WTC11 (cell line): ENCODE measurements at places on chromosomes 7 and 10. TPM values are rescaled to one million over a fixed set of nuclear protein-coding genes. Genes with fewer than 3 reads are reported as not detected.

- DNase-seq: no peak
Observed at GRCh38 chr7:78195281-78195680, 396.7 kb downstream of the PHTF2 start.

GRCh38 chr7:140592964-140593671, 47.5 kb downstream of the DENND2A start:
- no peak for DNase-seq

DNA sequence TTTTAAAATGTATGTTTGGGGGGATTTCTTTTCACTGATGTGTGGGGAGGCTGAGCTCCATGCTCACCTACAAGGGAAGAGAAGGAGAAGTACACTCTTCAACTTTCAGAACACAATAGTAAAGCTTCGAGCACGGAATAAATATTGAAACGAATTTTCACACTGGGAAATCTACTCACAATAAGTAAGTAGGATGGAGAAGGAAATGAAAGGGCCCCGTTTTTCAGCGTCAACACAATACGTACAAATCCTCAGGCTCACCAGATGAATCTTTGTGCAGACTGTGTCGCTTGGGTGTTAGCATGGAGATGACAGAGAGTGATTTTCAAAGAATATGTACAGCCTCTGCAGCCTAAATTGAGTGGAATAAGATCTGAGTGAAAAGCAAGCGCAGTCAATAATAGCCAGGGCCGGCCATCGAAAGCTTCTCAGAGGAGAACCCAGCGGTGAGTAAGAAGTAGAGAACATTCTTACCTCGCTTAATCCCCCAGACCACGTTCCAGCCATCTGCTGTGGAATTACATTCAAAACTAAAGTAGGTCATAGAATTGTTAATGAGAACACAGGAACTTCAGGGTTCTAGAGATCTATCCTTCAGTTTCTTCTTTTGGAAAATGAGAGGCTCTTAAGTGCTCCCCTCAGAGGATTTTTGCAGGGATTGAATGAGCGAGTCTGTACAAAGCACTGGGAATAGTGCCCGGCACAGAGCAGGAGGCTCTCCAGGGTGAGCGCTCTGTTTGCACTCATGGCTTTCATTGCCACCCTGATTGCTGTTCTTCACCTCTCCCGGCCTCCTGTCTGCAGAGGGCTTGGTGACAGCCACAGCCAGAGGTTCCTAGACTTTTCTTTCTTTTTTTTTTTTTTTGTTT, 292.8 kb downstream of the SFMBT2 start:
- no peak for DNase-seq

- no peak for DNase-seq
Observed at GRCh38 chr7:8923164-8923806, 489.9 kb downstream of the NXPH1 start.

GRCh38 chr7:50865450-50865849, 82.8 kb upstream of the GRB10 start:
- DNase-seq: no peak

GRCh38 chr7:1433128-1433920, 25.9 kb downstream of the MICALL2 start:
- no peak for DNase-seq

DNA sequence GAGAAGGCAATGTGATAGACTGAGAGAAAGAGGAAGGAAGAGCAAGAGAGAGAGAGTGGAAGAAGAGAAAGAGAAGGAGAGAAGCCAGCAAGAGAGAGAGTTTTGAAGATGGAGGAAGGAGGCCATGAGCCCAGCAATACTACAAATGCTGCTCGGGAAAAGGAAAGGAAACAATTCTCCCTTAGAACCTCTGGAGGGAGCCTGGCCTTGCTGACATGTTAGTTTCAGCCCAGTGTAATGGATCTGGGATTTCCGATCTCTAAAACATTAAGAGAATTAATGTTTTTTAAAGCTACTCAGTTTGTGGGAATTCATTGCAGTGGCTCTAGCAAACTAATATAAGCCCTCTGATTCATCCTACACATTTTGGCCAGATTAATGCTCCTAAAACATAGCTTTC, 206.8 kb upstream of the MTPN start:
- no peak for DNase-seq

- peak; percentile 67 for DNase-seq
Observed at GRCh38 chr7:151244196-151244840, 4.2 kb downstream of the SMARCD3 start.

DNA sequence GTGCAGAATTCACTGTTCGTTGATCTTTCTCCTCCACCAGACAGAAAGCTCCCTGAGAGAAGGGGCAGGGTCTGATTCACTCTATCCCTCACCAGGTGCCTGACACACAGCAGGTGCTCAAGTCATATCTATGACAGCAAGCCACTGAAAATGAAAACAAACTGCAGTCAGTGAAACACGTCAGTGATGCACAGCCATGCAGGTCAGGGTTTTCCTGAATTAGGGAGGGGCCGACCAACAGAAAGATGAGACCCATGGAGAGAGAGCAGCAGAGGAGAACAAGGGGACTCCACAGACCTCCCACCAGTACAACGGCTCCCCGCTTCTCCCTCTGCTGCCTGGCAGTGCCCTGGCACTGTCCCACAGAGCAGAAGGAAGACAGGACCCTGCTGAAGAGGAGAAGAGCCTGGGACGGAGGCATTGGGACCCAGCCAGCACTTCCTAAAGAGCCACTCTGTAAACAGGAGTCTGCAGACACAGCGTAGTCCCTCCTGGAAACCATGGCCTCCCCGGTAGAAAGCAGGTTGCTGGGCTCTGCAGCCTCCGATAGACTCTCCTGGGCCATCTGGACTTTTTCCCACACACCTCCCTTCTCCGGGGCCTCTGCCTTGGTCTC, 50.3 kb downstream of the FAM53B start:
- DNase-seq: no peak

DNA sequence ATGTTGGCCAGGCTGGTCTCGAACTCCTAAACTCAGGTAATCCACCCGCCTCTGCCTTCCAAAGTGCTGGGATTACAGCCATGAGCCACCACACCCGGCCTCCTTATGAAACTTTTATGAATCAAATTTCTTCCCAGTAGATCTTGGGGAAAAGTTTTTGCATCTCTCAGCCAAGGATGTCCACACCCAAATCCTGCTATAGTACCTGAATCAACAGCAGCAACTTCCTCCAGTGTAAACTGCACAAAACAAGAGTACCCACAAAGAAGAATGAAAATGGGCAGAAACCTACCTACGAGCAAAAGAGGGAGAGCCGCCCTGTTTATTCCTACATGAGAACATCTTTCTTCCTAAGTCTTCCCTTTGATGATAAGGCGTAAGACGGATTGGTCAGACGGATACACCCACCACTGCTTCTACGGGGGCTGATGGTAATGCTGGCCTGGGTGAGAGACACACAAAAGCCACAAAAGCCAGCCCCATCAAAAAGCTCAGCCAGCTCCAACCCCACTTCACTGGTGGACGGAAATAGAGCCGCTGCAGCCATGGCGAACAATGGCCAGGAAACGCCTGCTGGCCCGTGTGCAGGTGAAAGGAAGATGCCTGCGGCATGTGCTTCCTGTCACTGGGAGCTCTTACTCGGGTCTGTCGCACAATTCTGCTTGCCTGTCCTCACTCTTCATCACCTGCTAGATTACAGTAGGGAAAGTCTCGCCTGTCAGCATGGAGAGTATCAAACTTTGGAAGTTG, 10.4 kb downstream of the JCAD start:
- no peak for DNase-seq

DNA sequence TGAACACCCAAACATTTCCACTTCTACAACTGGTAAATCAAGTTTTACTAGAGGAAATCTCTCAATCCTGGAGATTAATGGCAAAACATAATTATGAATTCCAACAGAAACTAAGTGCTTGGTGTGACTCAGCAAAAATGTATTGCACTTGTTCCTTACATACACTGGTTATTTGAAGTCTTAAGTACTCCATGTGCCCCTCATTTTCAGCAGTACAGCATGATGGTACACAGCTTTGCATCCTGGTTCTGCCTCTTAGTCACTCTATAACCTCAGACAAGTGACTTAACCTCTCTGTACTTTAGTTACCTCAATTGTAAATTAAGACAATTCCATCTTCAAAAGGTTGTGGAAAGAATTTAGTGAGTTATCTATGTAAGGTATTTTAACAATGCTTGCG, 12.9 kb downstream of the SLC16A12 start:
- no peak for DNase-seq

DNA sequence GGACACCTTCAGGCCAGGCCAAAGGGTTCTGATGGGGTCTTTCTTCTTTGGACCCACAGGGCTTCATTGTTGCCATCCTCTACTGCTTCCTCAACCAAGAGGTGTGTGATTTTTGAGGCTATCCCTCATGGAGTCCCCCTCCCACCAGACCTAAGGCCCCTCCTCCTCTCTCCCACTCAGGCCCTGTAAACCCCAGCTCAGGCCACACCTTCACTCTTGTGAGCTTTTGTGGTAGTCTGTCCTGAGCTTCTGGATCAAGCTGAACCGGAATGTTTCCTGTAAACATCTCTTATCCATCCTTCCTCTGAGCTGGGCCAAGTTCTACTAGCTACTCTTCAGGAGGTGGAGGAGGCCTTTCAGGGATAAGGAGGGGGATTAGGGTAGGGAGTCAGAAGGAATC, 13.5 kb downstream of the GHRHR start:
- no peak for DNase-seq

- DNase-seq: no peak
Observed at GRCh38 chr7:85974176-85974575, 669.5 kb upstream of the GRM3 start.

DNA sequence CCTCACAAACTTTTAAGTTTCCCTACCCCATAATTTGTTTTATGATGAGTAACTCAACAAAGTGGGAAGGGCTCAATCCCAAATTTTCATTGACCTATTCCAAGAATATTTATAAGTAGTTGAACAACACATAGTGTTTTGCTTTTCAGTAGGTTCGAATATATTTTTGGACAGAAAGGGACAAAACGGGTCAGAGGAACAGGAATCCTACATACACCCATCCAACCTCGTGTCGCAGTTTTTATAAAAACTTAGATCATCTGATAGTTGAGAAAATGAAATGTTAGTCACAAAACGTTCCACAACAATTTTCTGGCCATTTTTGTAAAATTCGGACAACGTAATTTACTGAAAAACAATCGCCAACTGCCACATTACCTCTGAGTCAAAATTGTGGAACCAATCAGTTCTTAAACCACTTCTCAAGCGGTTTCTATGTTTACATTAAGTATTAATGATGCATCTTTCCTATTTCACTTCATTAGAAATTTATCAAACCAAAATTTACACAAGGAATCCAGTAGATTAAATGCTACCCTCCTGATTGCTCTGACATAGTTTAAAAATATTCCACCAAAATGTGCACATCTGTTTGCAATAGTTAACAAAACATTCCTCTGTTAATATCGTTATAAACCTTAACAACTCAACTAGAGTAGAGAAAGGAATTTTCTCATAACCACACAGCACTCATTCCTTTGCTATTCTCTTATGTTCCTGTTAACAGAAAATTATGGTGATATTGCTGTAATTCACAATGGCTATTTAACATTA, 6.3 kb downstream of the WNT16 start:
- DNase-seq: no peak

DNA sequence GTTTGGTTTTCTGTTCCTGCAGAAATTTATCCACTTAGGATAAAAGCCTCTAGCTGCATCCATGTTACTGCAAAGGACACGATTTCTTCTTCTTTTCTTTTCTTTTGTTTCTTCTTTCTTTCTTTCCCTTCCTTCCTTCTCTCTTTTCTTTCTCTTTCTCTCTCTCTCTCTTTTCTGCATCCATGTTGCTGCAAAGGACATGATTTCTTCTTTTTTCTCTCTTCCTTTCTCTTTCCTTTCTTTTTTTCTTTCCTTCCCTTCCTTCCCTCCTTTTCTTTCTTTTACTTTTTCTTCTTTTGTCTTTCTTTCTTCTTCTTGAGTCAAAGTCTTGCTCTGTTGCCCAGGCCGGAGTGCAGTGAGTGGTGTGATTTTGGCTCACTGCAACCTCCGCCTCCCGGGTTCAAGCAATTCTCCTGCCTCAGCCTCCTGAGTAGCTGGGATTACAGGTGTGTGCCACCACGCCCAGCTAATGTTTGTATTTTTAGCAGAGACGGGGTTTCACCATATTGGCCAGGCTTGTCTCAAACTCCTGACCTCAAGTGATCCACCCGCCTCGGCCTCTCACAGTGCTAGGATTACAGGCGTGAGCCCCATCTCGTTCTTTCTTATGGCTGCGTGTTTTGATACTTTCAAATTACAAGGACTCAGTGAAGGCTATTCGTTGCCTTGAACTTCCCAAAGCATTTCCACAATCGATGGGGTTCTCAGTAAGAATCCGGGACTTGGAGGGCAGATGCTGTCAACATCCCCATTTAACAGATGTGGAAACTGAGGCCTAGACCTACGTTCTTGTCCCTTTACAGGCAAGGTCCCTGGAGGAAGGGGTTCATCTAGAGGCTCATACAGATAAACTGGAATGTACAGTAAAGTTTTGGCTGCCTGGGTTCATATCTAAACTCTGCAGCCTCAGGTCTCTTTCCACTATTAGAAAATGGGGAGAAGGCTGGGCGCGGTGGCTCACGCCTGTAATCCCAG, 1.9 kb upstream of the GNB2 start:
- no peak for DNase-seq

- DNase-seq: no peak
Observed at GRCh38 chr7:158010961-158011693, 576.5 kb downstream of the PTPRN2 start.

DNA sequence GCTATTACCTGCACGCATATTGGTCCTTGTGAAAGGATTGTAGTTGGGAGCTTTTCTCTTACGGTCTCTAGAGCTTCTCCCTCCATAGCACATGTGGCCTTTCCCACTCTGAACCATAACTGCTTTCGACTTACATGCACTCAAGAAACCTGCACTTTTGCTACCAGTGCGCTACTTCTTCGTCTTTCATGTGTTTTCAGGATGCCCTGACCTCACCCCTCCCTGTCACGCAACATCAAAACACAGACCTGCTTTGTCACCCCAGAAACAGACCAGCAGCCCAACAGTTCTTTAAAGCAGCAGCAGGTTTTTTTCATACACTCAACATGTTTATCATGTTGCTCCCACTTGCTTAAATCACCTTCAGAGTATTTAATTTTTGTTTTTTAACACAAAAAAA, 243.5 kb upstream of the TCF7L2 start:
- DNase-seq: no peak

GRCh38 chr7:26388256-26388655, 96.6 kb downstream of the SNX10 start:
- no peak for DNase-seq

- no peak for DNase-seq
Observed at GRCh38 chr7:106193661-106194060, 81.5 kb upstream of the SYPL1 start.

- no peak for DNase-seq
Observed at GRCh38 chr7:140623980-140624379, 16.6 kb downstream of the DENND2A start.

The VSTM4 gene
- 0.66 to 0.72 TPM (median 0.71 TPM) in 3 replicates for total RNA-seq

The PCDH15 gene
- 0.48 to 0.71 TPM (median 0.59 TPM) in 3 replicates for total RNA-seq

The NSUN5 gene
- 57.0 to 62.2 TPM (median 62.2 TPM) in 3 replicates for total RNA-seq

The XRCC2 gene
- 21.2 to 25.4 TPM (median 21.7 TPM) in 3 replicates for total RNA-seq

The TDRD1 gene
- total RNA-seq: 0.57 to 0.70 TPM (median 0.69 TPM) in 3 replicates

The PNLIPRP3 gene
- not detected in 3 replicates for total RNA-seq

The INTS15 gene
- 25.6 to 28.2 TPM (median 27.6 TPM) in 3 replicates for total RNA-seq

The GSDME gene
- 4.8 to 5.8 TPM (median 5.2 TPM) in 3 replicates for total RNA-seq

The CALHM1 gene
- 0.30 to 0.55 TPM (median 0.39 TPM) in 3 replicates for total RNA-seq

The BCCIP gene
- total RNA-seq: 95.3 to 102 TPM (median 96.4 TPM) in 3 replicates

The SPDYE5 gene
- not detected in 3 replicates for total RNA-seq

The TUBAL3 gene
- 0.15 to 0.25 TPM in 2 of 3 replicates, not detected in the other for total RNA-seq
